ENCODE measurements at places on chromosomes 6 and 20.

DNA sequence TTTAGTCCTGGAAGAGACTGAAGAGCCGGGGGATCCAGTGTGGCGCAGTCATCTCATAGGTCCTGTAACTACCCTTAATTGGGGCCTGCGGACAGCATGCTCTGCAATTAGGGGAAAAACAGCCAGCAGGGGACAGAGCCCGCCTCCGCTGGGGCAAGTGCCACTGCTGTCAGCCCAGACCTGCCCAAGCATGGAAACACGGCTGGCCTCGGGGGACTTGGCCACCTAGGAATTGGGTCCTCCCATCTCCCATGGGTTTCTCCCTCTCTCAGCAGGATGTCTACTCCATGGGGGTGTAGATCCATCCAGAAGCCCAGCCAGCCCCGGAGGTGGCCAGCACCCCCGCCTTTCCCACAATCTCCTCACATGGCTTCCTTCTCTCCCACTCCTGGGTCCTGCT, 3.6 kb downstream of the GHRH start:
- no peak for DNase-seq

DNA sequence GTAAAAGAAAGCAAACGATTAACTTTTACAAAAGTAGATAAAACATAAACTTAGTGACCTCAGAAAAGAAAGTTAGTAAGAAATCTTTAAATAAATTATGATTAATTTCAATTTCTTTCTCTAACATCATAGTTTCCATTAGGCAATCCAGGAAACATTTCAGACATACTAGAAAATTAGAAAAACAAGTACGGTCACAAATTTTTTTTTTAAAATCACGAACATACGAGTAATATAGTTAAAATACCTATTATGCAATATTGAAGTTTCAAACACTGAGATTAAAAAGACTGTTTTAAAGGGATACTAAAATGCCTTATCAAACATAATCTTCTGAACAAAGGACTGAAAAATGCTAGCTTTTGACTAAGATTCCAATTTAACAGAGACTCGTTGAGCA, 26.2 kb downstream of the NOL7 start:
- DNase-seq, result no peak

- no peak for DNase-seq
Observed at GRCh38 chr6:135210632-135211305, 29.7 kb downstream of the MYB start.

- DNase-seq, result no peak
Observed at GRCh38 chr20:22430154-22430745, 154.1 kb downstream of the FOXA2 start.

- DNase-seq, result no peak
Observed at GRCh38 chr20:17786221-17786718, 86.5 kb downstream of the BANF2 start.

- no peak for DNase-seq
Observed at GRCh38 chr6:98871821-98872220, 37.4 kb downstream of the POU3F2 start.

GRCh38 chr20:48761023-48761785, 66.6 kb downstream of the PREX1 start:
- DNase-seq, result no peak

DNA sequence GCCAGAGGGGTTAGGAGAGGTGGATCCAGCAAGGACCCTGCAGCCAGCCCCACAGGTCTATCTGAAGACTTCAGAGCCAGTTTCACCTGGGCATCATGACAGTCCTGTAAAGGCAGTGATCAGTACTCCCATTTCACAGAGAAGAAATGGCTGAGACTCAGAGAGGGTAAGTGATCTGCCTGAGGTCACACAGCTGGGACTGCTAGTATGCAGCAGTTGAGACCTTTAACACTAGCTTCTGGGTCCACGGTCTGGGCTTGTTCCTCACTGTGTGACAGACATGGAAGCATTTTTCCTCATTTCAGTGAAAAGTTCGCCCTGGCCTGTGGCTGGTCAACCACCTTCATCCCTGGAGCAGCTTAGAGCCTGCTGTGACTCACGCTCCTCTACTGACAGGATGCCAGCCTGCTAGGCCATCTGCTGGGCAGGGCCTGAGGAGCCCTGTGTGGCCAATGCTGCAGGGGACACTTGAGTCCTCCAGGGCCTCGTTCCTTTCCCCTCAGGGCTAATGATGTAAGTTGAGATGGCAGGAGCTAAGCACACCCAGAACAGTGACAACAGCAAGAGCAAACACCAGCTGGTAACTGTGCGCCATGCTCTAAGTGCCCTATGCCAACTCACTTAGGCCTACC, 192.0 kb downstream of the LRFN2 start:
- DNase-seq, result no peak

All from T1000 (cell line).